ENCODE measurements at places on chromosomes 2 and 18. TPM values are rescaled to one million over a fixed set of nuclear protein-coding genes. Genes with fewer than 3 reads are reported as not detected.

LIMS3 gene
- not detected for total RNA-seq

PRKAG3 gene
- not detected for total RNA-seq

DNA sequence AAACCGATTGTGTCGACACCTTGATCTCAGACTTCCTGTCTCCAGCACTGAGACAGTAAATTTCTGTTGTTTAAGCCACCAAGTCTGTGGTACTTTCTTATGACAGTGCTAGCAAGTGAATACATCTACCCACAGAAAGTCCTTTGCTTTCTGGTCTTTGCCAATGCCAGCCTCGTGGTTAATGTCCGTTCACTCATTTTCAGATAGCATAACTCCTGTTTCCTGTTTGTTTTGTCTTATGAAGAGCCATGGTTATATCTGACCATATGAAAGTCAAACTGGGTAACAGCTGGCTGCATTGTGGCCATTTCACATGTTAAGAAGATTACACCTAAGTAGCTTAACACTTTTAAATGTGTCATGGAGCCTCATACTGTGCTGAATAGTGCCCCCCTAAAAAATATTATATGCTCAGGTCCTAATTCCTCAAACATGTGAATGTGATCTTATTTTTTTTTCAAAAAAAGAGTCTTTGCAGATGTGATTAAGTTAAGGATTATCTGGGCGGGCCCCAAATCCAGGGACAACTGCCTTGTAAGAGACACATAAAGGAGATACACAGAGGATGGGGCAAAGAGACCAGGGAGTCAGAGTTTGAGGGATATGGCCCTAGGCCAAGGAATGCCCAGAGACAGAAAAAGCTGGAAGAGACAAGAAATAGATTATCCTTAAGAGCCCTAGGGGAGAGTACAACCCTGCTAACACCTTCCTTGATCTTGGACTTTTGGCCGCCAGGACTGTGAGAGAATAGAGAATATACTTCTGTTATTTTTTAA is 118.0 kb downstream of the KCNE4 start:
- no peak for DNase-seq

DNA sequence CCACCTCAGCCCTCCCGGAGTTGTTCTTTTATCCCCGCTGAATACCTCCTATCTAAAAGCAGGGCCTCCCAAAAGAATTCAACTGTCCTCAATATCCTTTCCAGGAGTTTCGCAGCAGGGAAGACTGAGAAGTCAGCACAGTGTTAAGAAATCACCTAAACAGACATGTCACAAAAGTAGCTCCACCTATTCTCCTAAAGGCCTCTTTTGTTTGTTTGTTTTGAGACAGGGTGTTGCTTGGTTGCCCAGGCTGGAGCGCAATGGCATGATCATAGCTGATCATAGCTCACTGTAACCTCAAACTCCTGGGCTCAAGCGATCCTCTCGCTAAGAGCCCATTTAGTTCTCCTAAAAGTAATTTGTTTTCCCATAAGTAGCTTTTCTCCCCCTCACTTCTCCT is 53.8 kb downstream of the TEX44 start:
- DNase-seq, result no peak

GRCh38 chr18:61699397-61700110 is 193.3 kb downstream of the RNF152 start:
- DNase-seq, result no peak

DNA sequence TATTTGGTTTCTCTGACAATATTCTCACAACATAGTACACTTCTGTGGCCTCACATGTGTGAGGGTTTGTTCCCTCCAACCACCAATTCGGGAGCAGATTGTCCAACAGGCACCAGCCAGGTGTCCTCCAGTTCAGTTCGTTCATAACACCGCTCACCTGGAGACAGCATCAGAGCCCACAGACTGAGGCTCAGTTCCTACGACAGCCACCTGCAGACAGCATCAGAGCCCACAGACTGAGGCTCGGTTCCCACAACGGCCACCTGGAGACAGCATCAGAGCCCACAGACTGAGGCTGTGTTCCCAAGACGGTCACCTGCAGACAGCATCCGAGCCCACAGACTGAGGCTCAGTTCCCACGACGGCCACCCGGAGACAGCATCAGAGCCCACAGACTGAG is 58.2 kb upstream of the SNTG2 start:
- no peak for DNase-seq
